CD4-positive, alpha-beta T cell treated with Interleukin-10 for 1 hour (primary cell): ENCODE measurements at places on chromosomes 12 and 14.
A peak's percentile ranks its signal among the peaks of the same experiment; 100 is the strongest.

DNA sequence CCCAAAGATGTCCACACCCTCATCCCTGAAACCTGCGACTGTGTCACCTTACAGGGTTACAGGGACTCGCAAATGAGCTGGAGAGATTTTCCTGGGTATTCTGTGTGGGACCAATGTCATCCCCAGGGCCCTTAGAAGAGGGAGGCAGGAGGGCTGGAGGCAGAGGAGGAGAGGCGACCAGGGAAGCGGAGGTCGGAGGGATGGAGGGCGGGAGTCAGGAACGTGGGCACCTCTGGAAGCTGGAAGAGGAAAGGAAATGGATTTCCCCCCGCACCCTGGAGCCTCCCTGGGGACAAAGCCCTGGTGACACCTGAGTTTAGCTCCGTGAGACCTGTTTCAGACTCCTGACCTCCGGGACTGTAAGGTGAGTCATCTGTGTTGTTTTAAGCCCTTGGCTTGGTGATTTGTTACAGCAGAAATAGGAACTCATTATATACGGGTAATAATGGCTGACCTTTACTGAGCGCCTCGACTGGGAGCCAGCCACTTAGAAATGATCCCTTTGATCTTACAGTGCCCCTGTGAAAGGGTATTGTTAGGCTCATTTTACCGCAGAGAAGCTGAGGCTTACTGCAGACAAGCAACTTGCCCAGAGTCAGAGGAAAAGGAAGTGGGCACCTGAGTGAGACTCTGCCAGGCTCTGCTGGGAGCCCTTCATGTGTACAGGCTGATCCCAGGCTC lies 29.3 kb upstream of the FZD10 start:
- DNase-seq, result no peak

DNA sequence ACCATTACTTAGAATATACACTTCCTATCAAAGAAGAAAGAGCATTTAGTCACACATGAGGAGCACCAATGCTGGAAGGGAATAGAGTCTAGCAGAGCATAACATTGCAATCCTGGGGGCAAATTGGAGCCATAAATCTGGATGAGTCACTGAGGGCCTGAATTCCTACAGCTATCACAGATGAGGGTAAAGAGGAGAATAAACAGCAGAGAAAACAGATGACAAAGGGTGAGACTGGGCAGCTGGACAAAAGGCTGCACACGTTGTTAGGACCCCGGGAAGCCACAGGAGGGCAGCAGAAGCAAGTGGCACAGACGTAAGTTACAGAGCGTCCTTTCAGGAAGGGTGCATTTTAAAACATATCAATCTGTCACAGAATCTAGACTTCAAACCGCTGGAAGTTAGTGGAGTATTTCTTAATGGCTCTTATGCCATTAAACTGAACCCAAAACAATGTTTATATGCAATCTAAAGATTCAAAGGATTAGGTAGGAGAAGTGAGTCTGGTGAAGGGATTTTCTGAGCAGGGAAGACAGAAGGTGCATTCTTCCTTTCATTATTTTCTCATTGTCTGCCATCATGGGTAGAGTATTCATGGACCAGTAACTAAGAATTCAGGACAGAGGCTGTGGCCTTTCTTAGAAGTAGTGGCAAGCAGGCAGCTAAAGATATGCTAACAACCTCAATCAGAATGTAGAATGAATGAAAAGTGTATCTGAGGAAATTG lies 159.8 kb upstream of the DAAM1 start:
- DNase-seq, result peak; percentile 9

DNA sequence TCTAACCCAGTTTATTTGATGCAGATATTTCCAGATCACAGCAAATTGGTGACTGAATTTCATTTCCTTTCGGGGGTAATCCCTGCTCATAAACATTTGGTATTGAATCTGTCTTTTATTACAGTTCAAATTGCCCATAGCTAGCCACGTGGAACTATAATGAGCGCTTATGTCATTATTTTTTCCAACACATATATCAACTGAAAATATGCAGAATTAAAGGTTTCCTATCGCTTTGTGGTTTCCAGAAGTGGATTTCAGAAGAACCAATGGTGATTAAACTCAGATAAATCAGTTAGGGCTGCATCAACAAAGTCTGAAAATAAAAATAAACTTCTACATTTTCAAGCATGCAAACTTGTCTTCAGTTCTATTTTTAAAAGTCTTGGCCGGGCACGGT lies 111.9 kb downstream of the PIK3C2G start:
- DNase-seq, result no peak

DNA sequence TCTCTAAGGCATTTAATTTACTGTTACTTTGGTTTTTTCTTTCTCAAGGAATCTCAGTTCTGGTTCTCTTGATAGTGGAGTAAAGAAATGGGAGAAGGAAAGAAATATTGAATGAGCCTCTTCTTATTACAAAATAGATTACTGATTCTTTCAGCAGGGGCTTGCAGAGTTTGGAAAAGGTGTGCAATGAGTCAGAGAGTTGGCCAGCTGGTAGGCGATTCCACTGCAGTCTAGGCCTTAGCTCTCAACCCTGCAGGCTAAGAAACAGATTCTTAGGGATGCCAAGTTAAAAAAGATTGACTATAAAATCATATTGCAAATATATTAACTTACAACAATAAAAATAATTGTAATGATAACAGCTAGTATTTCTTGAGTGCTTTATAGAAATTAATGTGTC lies 25.8 kb downstream of the NR1H4 start:
- DNase-seq, result no peak

DNA sequence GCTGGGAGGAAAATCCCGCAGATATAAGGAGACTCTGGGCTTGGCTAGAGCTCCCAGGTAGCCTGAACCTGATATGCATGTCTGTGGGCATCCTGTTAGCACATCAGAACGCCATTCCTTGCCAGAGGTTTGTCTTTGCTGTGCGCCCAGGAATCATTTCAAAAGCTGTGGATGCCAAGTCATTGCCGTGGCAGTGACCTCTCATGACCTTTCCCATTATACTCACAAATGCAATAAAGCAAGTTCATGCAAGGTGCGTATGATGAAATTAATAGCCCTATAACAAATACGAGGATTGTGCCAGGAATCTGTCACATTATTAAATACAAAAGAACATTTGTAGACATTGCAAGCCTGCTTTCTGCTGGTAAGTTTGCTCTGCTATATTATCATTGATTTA lies 229.1 kb upstream of the PELI2 start:
- DNase-seq, result no peak

DNA sequence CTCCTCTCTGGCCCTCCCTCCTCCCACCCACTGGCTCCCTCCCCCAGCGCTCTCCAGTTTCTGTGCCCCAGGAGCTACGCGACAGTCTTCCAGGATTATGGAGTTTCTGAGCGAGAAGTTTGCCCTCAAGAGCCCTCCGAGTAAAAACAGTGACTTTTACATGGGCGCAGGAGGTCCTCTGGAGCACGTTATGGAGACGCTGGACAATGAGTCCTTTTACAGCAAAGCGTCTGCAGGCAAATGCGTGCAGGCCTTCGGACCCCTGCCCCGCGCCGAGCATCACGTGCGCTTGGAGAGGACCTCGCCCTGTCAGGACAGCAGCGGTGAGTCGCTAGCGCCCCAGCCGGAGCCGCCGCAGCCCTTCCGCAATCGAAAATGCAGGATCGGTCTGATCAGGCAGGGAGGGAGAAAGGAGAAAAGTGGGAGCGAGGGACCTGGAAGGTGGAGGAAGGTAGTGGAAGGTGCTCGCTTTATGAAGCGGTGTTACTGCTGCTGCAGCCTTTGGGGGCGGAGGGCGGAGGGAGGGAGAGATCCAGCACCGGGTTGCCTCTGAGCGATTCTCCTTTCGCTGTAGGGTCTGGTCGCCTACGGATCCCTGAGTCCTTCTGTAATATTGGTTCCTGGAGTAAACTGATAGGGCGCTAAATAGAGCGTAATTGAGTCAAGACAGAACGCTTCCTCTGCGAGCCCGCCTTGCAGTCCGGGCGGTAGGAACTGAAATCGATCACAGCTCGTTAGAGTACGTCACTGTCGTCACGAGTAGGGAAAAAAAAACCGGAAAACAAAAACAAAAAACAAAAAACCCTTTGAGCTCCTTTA lies at the start of gene ALX1:
ALX1 (plus strand) TSS at position 56 of the 819 bp plus-strand sequence; CDS start at position 98, 42 bp downstream.
- no peak for DNase-seq

- DNase-seq, result peak; percentile 6
These were observed 187.7 kb downstream of the PHETA1 start for GRCh38 chr12:111181143-111181726.

DNA sequence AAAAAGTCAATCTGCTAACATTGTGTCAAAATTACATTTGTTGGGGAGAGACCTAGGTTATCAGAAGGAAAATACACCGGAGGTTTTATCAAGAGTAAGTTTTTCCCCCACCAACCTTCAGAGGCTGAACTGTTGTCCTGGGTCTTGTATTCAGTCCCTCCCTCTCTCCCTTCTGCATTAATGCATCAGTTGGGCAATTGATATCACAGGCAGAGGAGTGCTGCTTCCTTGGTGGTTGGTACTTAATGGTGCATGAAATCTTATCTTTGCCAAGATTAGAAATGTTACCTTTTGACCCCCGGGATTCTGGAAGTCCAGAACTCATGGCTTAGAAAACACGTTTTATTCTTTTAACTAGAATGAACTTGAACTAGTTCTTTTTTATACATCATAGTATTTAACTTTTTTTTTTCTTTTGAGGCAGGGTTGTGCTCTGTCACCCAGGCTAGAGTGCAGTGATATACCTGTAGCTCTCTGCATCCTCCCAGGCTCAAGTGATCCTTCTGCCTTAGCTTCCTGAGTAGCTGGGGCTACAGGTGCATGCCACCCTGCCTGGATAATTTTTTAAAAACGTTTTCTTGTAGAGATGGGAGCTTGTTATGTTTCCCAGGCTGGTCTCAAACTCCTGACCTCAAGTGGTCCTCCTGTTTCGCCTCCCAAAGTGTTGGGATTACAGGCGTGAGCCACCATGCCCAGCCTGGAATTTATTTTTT lies 4.9 kb downstream of the PCBP2 start:
- no peak for DNase-seq

GRCh38 chr14:51724650-51725049 lies 72.9 kb downstream of the FRMD6 start:
- DNase-seq, result no peak

DNA sequence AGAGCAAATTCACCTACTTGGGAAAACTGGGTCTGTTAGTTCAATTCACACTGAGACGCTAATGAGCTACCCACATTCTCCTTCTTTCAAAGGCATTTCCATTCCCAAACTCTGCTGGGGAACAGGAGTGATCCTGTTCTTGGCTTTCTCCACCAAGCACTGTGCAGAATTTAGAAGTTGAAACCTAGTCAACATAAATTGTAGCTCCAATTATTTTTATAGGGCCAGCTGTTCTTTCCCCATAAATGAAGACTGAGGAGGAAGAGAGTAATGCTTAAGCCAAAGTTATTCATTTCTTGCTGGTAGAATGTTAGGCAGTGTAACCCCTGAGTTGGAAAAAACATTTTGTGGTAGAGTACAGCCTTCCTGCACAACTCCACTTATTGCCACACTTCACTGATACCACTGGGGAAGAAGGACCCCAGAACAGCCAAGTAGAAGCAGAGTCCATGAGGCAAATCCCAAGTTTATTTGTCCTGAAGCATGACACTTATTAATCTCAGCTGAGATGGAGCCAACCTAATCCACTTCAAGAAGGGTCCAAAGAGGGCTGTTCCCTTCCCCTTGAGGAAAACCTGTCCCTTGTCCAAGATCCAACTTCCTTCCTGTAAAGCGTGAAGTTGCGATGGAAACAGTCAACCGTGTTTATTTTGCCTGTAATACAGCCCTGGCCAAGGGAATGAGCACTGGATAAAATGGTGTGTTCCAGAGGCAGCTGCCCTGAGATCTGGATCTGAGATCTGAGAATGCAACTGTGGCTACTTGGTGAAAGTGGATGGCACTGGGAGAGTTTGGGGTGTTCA lies 151.8 kb downstream of the TBX5 start:
- no peak for DNase-seq

- DNase-seq, result no peak
These were observed 78.4 kb downstream of the MOK start for GRCh38 chr14:102226356-102227125.

GRCh38 chr12:20260851-20261250 lies 107.5 kb upstream of the PDE3A start:
- DNase-seq, result no peak
